ENCODE measurements at places on chromosomes 1 and 21.

DNA sequence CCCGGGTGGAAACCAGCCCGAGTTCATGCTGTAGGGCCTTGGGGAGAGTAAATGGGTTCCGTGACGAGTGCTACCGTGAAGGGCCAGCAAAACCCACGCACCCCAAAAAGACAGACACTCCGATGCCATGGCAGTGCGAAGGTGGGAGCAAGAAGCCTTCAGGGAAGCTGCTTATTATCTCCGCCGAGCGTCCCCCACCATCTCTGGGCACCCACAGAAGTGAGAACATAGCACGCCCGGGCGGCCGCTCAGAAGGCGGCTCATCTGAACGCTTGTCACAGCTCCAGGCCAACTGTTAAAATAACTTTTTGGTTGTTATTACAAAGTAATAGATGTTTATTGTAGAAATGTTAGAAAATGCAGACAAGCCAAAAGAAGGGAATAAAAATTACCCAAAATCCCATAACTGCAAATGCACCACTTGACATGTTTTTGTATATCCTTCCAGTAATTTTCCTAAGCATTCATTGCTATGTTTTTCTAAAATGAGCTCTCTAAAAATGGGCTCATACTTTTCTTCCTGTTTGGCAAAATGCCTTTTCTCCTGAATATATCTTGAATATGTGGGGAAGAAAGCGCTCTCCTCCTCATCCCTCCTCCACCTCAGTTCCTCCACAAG, 234.9 kb downstream of the NPHP4 start:
- no peak for DNase-seq

- DNase-seq, result no peak
These were observed 132.6 kb upstream of the COA6 start for GRCh38 chr1:234240680-234241079.

- no peak for DNase-seq
These were observed 12.2 kb upstream of the RIPK4 start for GRCh38 chr21:41778930-41779600.

DNA sequence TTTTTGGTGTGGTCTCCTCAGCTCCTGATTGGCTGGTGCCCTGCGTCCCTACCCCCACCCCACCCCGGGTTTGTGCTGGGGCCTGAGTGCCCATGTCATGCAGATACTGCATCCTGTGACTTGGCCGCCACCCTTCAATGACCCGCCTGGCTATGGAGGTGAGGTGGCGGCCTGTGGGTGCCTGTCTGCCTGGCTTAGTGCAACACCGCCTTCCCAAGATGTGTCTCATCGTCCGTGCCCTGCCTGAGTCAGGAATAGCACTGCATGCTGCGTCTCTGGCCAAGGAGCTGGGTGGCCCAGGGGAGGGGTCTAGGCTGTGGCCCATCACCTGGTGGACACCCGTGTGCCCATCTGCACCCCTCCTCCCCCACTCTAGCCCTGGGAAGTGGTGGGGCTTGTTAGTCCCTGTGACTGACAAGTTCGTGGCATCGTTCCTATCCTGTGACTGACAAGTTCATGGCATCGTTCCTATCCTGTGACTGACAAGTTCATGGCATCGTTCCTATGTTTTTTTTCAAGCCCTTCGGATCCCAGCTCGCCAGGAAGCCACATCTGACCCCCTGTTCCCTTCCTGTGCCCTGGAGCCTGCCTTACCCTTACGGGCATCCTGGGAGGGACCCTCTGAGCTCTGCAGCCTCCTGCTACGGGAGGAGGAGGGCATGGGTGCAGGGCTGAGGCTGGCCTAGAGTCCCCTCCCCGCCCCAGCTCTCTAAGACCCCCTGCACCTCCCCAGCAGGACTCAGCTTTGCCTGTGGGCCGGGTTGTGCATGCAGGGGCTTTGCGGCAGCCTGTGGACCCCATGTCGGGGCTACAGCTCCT, 7.5 kb downstream of the SLX9 start:
- DNase-seq, result no peak

DNA sequence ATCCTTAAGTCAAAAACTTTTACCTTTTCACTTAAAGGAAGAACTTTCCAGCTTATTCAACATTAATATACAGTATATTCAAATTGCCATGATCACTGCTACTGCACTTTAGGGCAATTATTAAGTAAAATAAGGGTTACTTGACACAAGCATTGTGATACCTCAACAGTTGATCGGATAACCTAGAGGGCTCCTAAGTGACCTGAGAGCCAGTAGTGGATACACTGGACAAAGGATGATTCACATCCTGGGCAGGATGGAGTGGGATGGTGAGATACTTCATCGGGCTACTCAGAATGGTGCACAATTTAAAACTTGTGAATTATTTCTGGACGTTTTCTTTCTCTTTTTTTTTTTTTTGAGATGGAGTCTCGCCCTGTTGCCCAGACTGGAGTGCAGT, 54.5 kb upstream of the PPM1J start:
- no peak for DNase-seq

DNA sequence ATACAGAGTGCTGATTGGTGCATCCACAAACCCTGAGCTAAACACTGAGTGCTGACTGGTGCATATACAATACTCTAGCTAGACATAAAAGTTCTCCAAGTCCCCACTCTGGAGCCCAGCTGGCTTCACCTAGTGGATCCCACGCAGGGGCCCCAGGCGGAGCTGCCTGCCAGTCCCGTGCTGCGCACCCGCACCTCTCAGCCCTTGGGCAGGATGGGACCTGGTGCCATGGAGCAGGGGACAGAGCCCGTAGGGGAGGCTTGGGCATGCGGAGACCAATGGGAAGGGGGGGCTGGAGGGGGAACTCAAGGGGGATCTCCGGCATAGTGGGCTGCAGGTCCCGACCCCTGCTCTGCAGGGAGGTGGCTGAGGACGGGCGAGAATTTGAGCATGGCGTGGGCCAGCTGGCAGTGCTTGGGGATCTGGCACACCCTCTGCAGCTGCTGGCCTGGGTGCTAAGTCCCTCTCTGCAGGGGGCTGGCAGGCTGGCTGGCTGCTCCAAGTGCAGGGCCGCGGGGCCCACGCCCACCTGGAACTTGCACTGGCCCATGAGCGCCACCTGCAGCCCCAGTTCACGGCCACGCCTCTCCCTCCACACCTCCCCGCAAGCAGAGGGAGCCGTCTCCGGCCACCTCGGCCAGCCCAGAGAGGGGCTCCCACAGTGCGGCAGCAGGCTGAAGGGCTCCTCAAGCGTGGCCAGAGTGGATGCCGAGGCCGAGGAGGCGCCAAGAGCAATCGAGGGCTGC, 104.9 kb downstream of the NTMT2 start:
- DNase-seq, result no peak

GRCh38 chr1:207145401-207146058, 41.5 kb downstream of the C4BPA start:
- DNase-seq, result no peak

DNA sequence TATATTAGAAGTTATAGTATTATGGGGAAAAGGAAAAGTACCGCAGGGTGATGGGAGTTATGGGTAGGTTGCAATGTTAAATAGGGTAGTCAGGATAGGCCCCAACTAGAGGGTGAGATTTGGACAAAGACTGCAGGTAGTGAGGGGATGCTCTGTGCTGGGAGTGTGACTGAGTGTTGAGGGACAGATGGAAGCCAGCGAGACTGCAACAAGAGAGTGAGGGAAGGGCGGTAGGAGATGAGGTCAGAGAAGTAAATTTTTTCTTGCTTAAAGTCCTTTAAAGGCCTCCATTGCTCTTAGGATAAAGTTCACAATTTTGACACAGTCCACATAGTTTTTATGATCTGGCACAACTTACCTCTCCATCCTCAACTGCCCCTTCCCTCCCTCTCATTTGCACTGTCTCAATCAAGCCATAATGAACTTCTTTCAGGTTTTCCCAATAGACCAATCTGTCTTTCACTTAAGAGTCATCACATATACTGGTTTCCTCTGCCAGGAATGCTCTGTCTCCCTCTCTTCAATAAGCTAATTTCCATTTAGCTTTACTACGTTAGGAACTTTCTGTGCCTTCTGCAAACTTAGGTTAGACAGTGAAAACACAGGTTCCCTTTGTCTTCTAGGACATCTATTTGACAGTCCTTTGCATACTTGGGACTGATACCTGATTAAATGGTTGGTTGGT, 237.7 kb upstream of the CACYBP start:
- DNase-seq, result no peak

GRCh38 chr1:167477986-167478385, 40.3 kb downstream of the CD247 start:
- no peak for DNase-seq

GRCh38 chr1:161180639-161181038, 3.3 kb upstream of the B4GALT3 start:
- DNase-seq, result no peak

GRCh38 chr1:39666772-39667171, 5.1 kb downstream of the NT5C1A start:
- DNase-seq, result no peak

- no peak for DNase-seq
These were observed 1.1 kb upstream of the SLC19A1 start for GRCh38 chr21:45543371-45543709.

GRCh38 chr21:17799414-17800164, 19.6 kb downstream of the C21orf91 start:
- DNase-seq, result peak; percentile 58

DNA sequence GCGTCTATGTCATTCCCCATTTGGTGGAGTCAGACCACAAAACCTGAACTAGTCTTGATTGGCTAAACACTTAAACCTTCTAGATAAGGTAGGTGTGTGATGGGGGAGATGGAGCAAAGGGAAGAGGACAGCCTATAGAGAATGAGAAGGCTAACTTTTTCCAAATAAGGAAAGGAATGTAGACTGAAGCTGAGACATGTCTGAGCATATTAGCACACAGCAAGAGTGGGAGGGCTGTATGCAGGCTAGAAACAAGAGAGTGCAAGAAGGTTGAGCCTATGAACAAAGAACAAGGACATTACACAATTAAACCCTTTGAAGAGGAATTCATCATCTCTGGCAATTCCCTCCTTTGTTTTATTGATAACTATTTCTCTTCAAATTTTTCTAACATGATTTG, 89.2 kb upstream of the OLFM3 start:
- DNase-seq, result no peak

Data from central memory CD4-positive, alpha-beta T cell (primary cell).